ENCODE measurements at places on chromosomes 12 and 14. TPM values are rescaled to one million over a fixed set of nuclear protein-coding genes. Genes with fewer than 3 reads are reported as not detected.
A peak's percentile ranks its signal among the peaks of the same experiment; 100 is the strongest.

The CELA1 gene
- not detected for total RNA-seq

The ATXN2 gene
- total RNA-seq = 89.5 TPM

- peak; percentile 8 for DNase-seq
Measured at GRCh38 chr14:104817930-104818713, 17.2 kb downstream of the ZBTB42 start.

- no peak for DNase-seq
Measured at GRCh38 chr12:24797901-24798300, 151.0 kb downstream of the BCAT1 start.

GRCh38 chr12:2355198-2355597, 302.4 kb downstream of the CACNA1C start:
- DNase-seq = peak; percentile 26

GRCh38 chr12:52924764-52925716, 20.2 kb upstream of the KRT8 start:
- peak; percentile 73 for DNase-seq

- no peak for DNase-seq
Measured at GRCh38 chr12:46743456-46743855, 82.3 kb downstream of the SLC38A4 start.

DNA sequence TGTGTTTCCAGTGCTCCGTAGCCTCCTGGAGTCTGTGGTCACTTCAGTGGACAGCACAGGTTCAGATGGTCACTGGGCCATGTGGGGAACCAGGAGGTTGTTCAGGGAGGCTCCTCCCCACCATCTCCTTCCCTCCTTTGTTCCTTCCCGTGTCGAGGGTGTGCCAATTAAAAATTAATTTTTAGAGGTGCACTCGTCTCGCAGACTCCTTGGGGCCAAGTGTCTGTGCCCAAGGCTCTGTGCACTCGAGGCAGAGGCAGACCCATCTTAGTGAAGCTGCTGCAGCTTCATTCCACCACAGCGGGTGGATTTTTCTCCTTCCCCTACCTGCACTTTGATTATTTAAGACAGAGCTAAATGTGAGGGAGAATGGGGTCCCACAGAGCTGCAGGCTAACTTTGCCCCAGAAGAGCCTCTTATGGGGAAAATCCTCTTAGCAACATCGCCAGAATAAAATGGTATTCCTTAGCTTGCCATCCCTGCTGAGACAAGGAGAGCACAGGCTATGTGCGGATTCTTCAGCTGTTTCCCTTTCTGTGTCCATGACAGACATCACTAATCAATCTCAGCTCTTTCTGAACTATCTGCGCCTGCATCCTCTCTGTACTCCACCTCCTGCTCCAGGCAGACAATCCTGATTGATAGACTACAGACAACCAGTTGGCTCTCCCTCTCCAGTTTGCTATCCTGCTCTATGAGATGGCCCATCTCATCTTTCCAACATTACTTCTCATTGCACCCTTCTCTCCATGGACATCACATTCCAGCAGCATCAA, 159.5 kb downstream of the VRK1 start:
- DNase-seq = peak; percentile 19

DNA sequence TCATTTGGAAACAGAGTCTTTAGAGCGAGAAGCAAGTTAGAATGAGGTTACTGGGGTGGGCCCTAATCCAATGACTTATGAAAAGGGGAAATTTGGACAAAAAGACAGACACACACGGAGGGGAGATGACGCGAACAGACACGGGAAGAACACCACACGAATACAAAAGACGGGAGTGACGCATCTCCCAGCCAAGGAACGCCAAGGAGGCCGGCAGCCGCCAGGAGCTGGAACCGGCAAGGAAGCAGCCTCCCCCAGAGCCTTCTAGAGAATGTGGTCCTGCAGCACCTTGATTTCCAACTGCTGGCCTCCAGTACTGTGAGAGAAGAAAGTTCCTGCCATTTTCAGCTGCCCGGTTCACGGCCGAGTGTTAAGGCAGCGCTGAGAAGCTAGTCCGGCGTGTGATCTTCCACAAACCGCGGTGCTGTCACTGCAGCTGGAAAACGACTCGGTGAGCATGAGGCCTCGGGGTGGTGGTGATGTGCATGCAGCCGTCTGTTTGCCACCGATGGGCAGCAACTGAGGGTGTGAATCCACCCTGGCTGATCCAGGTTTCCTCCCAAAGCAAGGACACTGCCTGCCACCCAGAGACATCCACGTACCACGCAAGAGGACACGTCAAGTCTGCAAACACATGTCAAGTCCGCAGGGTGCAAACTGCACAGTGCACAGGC, 124.5 kb downstream of the NCOR2 start:
- DNase-seq = no peak

GRCh38 chr12:65229441-65229840, 49.0 kb upstream of the MSRB3 start:
- no peak for DNase-seq

The WNT1 gene
- total RNA-seq = not detected

The DBX2 gene
- total RNA-seq = not detected

DNA sequence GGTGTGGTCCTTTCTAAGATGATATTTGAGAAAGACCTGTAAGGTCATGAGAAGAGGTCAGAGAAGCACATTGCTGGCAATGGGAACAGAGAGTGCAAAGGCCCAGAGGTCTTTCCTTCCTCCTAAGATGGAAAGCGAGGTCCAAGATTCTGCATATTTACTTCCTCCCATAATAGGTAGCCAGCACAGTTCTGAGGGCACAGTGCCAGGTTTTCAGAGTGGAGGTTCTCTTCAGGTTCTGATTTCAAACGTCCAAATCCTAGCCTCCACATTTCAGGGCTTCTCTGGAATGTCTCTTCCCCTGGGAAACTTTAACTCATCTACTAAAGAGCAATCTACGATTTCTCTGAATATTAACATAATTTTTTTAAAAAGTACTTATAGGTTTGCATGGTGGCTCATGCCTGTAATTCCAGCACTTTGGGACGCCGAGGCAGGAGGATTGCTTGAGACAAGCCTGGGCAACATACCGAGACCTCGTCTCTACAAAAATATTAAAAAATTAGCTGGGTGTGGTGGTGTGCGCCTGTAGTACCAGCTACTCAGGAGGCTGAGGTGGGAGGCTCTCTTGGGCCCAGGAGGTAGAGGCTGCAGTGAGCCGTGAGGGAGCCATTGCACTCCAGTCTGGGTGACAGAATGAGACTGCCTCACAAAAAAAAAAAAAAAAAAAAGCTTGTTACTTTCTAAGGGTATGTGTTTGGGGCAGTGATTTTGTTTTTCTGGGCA, 526 bp upstream of the MRPL42 start:
- DNase-seq = no peak

Data from endodermal cell (in vitro differentiated cells).